Stimulated activated CD8-positive, alpha-beta memory T cell treated with anti-CD3 and anti-CD28 coated beads, Interleukin-15, amount 100 ng/mL, for 24 hours (primary cell): ENCODE measurements at places on chromosomes 7 and 10.

DNA sequence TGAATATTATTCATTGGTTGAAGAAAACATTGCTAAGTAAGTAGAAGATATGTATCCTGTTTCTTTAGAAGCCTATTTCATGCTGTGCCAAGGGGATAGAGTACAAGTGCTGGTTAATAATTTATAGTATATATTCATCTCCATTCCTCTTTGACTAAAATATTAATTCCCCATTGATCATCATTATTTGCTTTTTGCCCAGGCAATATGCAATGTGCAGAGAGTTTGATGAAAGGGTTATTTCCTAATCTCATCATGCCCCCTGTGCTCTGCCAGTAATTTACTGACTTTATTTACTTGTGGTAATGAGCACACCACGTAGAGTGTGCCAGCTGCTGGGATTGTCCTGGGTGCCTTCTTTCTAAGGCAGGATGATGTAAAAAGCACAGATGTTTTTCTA is 180.9 kb downstream of the REEP3 start:
- DNase-seq: no peak

- no peak for DNase-seq
These were observed 524.8 kb upstream of the SORCS1 start for GRCh38 chr10:107689323-107689722.

DNA sequence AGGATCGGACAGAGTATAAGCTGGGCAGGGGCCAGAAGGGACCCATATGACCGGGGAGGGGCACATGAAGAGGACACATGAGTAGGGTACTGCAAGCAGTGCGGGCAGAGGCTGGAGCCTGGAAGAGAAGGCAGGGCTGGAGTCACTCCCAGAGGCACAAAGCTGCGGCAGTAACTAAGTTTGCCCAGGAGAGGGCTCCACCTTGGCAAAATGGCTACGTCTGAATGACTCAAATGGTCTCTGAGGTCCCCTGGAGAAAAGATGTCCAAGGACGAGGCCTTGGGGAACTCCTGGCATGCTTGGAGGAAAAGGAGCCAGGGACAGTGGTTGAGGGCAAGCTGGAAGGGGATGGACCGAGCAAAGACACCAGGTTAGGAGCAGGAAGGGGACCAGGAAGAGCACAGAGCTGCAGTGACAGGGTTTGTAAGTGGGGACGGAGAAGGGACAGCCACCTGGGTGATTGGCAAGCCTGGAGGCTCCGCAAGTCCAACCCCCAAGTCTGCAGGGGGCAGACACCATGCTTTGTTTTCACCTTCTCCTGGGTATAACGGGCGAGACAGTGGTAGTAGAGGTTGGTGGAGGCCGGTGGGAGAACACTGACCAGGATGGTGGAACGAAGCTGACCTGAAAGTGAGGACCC is 43.1 kb upstream of the LBX1 start:
- DNase-seq: peak; percentile 13

DNA sequence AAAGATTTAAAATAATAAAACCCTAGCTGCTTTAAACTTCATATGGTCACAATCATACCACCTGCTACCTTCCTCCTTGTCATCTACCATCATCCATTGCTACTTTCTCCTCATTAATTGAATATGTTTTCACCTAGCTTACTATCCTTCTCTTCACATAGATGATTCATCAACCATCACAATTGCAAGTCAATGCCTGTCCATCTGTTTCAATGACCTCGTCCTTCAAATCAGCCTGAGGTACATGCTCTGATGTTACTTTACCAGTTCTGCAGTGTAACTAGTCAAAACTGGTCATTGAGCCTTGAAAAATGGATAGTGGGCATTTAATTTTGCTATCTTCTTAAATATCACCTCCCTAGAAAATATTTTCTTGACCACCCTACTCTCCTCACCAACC is 164.7 kb downstream of the SEMA3E start:
- DNase-seq: no peak
